Tibial nerve (tissue), 4 donors: ENCODE measurements at places on chromosomes 6 and 20. TPM values are rescaled to one million over a fixed set of nuclear protein-coding genes. Genes with fewer than 3 reads are reported as not detected.

DNA sequence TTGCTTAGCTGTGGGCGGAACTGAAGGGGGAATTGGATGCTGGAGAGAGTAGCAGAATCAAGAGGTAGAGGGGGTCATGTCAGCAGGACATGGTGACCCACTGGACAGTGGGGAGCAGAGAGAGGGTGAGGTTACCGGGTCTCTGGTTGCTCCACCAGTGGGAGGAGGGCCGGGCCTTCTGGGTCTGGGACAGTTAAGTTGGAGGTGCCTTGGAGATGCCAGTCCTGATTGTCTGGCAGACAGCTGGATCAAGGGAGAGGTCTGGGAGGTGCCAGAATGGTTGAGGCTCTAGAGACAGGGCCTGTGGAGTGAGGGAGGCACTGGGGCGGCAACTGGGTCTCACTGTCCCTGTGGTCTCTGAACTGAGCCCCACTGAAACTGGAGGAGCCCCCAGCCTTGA lies 24.6 kb downstream of the MANBAL start:
- H3K27me3 ChIP-seq = no peaks in the 10 kb centered on the region
- no peak overlapping the region for H3K4me3 ChIP-seq
- peak overlapping the region; percentile 89 for H3K27ac ChIP-seq
- peaks cover 58% of the 10 kb centered on the region for H3K4me1 ChIP-seq

- peaks cover 3% of the 10 kb centered on the region for H3K27me3 ChIP-seq
- H3K4me3 ChIP-seq = no peak overlapping the region
- DNase-seq = no peak
- H3K4me1 ChIP-seq = no peaks in the 10 kb centered on the region
Observed at GRCh38 chr6:27296106-27296783, 15.8 kb downstream of the POM121L2 start.

DNA sequence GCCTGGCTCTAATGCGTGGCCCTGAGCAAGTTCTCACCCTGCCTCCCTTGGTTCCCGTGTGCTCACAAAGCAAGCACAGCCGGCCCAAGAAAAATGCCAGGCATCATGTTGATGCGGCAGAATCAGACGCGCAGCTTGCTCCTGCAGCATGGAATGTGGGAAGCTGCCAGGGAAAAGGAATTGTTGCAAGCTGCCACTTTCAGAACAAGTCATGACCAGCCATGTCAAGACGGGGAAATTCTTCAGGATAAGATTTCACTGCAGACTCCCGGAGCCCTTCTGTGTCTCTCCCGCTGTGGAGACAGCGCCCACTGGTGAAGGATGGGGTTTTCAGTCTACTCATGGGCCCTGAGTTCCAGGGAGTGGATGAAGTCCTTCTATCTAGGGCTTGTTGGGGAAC lies 4.6 kb downstream of the DACT2 start:
- no peaks in the 10 kb centered on the region for H3K27me3 ChIP-seq
- H3K4me3 ChIP-seq = no peak overlapping the region
- H3K27ac ChIP-seq = no peak overlapping the region
- DNase-seq = no peak
- no peaks in the 10 kb centered on the region for H3K36me3 ChIP-seq

DNA sequence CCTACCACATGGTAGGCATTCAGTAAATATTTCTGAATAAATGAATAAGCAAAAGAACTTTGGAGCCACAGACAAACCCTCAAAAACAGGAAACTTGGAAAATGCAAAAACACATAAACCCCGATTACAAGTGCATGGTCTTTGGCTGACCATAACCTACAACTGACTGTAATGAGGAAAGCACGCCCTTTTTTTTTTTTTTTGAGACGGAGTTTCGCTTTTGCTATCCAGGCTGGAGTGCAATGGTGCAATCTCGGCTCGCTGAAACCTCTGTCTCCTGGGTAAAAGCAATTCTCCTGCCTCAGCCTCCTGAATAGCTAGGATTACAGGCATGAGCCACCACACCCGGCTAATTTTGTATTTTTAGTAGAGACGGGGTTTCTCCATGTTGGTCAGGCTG lies 11.9 kb upstream of the LATS1 start:
- no peaks in the 10 kb centered on the region for H3K27me3 ChIP-seq
- no peaks in the 10 kb centered on the region for H3K4me1 ChIP-seq
- no peak overlapping the region for H3K27ac ChIP-seq
- no peak for DNase-seq
- H3K4me3 ChIP-seq = no peak overlapping the region
- no peaks in the 10 kb centered on the region for H3K36me3 ChIP-seq

DNA sequence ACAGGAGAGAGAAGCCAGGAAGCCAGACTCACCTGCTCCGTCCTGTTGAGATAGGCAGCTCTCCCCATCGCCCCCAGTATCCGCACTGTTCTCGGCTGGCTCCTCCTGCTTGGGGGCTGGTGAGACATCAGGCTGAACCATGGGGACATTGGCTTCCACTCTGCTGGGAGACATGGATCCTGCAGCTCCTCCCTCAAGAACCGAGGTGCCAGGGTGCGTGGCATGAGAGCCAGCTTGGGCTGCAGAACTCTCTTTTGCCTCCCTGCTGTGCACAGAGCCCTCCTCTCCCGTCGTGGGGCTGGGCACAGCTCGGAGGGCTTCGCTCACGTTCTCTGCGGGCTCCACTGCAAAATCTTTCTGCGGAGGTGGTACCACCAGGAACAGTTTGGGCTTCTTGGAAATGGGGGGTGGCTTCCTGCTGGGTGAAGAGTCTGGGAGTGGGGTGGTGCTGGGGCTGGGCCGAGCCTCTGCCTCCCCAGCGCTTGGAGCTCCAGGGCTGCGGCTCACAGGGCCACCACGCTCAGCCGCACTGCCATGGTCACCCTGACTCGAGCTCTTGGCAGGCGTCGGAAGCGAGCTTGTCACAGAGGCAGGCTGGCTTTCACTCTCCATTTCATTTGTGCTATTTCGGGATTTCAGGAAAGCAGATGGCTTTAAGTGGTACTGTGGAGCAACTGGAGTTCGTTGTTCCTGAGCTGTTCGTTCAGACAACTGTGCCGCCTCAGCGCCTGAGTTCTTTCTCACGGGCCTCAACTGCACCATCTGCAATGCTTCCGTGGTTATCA lies 26.5 kb downstream of the HEBP2 start:
- H3K27me3 ChIP-seq = no peaks in the 10 kb centered on the region
- H3K4me3 ChIP-seq = no peak overlapping the region
- peaks cover 25% of the 10 kb centered on the region for H3K36me3 ChIP-seq
- no peaks in the 10 kb centered on the region for H3K4me1 ChIP-seq

GRCh38 chr6:52526634-52527033 lies 50.2 kb downstream of the TRAM2 start:
- no peak overlapping the region for H3K27ac ChIP-seq
- DNase-seq = no peak
- H3K4me1 ChIP-seq = peaks cover 30% of the 10 kb centered on the region
- no peaks in the 10 kb centered on the region for H3K27me3 ChIP-seq
- no peaks in the 10 kb centered on the region for H3K36me3 ChIP-seq

DNA sequence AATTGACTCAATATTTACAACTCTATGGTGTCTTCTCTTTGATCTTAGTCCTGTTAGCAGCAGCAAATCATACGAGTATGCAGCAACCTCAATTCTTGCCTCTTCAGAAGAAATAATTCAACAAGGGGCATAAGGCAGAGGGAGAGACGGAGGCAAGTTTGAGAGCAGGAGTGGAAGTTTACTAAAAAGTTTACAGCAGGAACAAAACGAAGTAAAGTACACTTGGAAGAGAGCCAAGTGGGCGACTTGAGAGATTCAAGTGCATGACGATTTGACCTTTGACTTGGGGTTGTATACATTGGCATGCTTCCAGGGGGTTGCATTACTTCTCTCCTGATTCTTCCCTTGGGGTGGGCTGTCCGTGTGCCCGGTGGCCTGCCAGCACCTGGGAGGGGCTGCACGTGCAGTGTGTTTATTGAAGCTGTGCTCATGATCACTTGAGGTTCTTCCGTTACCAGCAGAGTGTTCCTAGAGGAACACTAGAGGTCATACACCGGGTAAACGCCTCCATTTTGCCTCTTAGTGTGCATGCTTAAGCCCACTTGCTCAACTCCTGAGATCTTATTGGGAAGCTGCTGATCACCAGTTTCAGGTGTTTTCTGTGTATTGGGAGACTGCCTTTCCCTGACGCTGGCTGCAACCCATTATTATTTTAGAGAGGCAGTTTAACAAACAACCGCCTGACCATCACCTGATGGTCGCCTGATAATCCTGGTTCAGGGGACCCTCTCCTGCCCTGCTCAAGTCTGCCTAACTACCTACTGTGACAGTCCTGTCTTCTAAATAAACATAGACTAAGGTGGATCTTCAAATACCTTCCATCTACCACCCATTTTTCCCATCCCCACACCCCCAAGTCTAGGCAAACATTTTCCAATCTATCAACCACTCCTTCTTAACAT lies 172.4 kb upstream of the MYLIP start:
- H3K4me1 ChIP-seq = no peaks in the 10 kb centered on the region
- no peak overlapping the region for H3K27ac ChIP-seq
- H3K27me3 ChIP-seq = no peaks in the 10 kb centered on the region
- no peaks in the 10 kb centered on the region for H3K36me3 ChIP-seq

DNA sequence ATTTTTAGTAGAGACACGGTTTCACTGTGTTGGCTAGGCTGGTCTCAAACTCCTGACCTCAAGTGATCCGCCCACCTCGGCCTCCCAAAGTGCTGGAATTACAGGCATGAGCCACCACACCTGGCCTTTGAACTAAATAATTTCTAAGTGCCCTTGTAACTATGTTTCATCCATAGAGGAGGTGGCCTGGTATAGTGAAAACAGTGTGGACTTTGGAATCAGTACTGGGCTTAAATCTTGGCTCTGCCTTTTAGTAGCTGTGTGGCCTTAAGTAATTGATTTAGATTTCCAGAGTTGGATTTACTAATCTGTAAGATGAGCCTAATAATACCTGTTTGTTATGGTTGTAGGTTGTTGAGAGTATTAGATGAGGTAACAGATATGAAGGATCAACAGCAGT lies 14.2 kb upstream of the TGM3 start:
- H3K27ac ChIP-seq = no peak overlapping the region
- H3K27me3 ChIP-seq = no peaks in the 10 kb centered on the region
- no peaks in the 10 kb centered on the region for H3K4me1 ChIP-seq
- H3K4me3 ChIP-seq = no peak overlapping the region
- no peak for DNase-seq

GRCh38 chr20:46802722-46803121 lies 91.9 kb upstream of the EYA2 start:
- no peaks in the 10 kb centered on the region for H3K27me3 ChIP-seq
- no peak overlapping the region for H3K4me3 ChIP-seq

DNA sequence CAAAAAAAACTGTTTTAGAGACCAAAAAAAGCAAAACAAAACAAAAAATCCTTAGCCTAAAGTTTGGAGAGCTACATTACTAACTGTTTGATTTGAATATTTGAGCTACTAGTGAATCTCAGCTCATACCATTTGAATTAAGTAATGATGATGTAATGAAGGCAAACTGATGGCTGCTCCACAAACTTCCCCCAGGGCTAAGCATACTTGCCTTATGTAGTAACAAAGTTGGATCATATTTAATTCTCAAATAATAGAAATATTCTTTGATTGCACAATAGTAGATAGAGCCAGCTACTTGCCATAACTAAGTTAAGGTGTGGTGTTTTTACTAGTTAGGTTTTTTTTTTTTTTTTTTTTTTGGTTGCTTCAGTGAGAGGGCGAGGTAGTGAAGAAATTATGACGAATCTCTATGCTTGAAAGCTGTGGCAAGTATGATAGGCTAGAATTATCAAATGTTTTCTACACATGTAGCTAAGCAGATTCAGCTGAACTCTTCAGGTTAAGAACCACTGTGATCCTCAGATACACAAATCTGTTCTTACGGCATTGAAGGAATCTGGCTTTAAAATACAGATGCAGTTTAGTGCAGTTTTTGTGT lies 2.9 kb downstream of the RAB32 start:
- peak overlapping the region; percentile 99 for H3K27ac ChIP-seq
- no peaks in the 10 kb centered on the region for H3K27me3 ChIP-seq
- peaks cover 26% of the 10 kb centered on the region for H3K36me3 ChIP-seq
- DNase-seq = no peak
- peaks cover 17% of the 10 kb centered on the region for H3K4me1 ChIP-seq
- peak overlapping the region; percentile 91 for H3K4me3 ChIP-seq

GRCh38 chr6:28589957-28590349 lies 64.3 kb downstream of the GPX5 start:
- no peak overlapping the region for H3K27ac ChIP-seq
- peaks cover 60% of the 10 kb centered on the region for H3K27me3 ChIP-seq
- H3K36me3 ChIP-seq = no peaks in the 10 kb centered on the region
- no peak overlapping the region for H3K4me3 ChIP-seq
- DNase-seq = no peak
- H3K4me1 ChIP-seq = no peaks in the 10 kb centered on the region

DNA sequence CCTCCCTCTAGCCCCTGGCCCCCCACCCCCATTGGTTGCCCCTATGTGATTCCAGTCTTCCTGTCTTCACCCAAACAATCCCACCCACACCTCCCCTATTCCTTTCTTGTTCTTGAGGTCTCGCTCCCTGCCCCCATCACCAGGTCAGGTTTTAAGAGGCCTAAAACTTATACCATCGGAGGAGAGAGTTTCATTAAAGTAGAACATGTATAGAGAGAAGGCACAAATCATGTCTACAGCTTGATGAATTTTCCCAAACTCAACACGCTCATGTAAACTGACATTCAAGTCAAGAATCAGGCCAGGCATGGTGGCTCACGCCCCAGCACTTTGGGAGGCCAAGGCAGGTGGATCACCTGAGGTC lies 44.5 kb downstream of the TGM2 start:
- no peak for DNase-seq
- H3K4me1 ChIP-seq = peaks cover 17% of the 10 kb centered on the region
- no peak overlapping the region for H3K27ac ChIP-seq
- no peaks in the 10 kb centered on the region for H3K36me3 ChIP-seq
- H3K27me3 ChIP-seq = no peaks in the 10 kb centered on the region
- H3K4me3 ChIP-seq = no peak overlapping the region

- H3K4me3 ChIP-seq = no peak overlapping the region
- no peak for DNase-seq
- H3K27ac ChIP-seq = no peak overlapping the region
Observed at GRCh38 chr6:56949925-56950495, 4.9 kb upstream of the BEND6 start.

Gene BFSP1
- not detected for total RNA-seq

Gene PRL
- not detected for total RNA-seq

Gene PBOV1
- not detected for total RNA-seq

Gene B4GALT5
- total RNA-seq = 21.6 TPM

Gene C6orf58
- total RNA-seq = not detected

Gene HINT3
- total RNA-seq = 20.1 TPM

Gene HLA-DMA
- total RNA-seq = 40.8 TPM

Gene IL20RA
- total RNA-seq = 6.3 TPM
